ENCODE measurements at places on chromosomes 5 and 9.

- no peak for DNase-seq
Measured at GRCh38 chr5:152838241-152838786, 433.2 kb upstream of the NMUR2 start.

GRCh38 chr5:167050568-167051401 is 1240.7 kb upstream of the WWC1 start:
- DNase-seq = peak; percentile 63

DNA sequence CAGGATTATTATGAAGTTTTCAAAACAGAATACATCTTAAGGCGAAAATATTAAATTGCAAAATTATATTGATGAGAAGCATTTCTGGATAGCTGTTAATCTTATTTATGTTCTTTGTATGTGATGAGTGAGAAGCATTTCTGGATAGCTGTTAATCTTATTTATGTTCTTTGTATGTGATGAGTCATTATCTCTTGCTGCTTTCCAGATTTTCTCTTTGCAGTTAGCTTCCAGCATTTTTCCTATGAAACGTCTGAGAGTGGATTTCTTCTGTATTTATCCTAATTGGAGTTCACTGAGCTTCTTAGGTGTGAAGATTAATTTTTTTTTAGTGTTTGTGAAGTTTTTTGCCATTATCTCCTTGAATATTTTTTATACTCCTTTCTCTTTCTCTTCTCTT is 8.2 kb downstream of the TMEM232 start:
- DNase-seq = peak; percentile 19

DNA sequence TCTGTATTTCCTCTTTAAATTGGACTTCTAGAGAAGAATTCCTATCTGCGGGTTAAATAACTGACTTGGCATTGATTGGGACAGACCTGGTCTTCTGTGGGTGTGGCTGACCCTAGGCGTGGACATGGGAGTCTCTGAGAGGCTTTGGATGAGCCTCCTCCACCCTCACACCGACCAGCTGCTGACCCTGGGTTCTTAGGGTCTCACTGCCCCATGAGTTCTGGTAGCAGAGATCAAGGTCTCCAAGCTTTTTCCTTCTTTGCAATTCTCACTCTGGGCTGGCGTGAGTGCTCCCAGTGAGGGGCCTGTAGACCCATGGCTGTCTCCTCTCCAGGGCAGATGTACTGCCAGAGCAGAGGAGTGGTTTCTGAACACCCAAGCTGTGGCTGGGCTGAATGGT is 41.6 kb upstream of the PITX1 start:
- no peak for DNase-seq

- DNase-seq = peak; percentile 10
Measured at GRCh38 chr9:85248514-85249312, 493.0 kb downstream of the AGTPBP1 start.

GRCh38 chr5:60447488-60447920 is 252.5 kb downstream of the DEPDC1B start:
- no peak for DNase-seq

GRCh38 chr9:109158651-109159050 is 8.4 kb downstream of the FRRS1L start:
- no peak for DNase-seq

- no peak for DNase-seq
Measured at GRCh38 chr9:103427696-103428095, 432.6 kb downstream of the CYLC2 start.
